ENCODE measurements at places on chromosomes 6 and 20. TPM values are rescaled to one million over a fixed set of nuclear protein-coding genes. Genes with fewer than 3 reads are reported as not detected.

GRCh38 chr6:169391473-169392071 is 137.9 kb upstream of the THBS2 start:
- no peak for DNase-seq

Gene PRSS35
- 9.3 TPM for polyA plus RNA-seq

DNA sequence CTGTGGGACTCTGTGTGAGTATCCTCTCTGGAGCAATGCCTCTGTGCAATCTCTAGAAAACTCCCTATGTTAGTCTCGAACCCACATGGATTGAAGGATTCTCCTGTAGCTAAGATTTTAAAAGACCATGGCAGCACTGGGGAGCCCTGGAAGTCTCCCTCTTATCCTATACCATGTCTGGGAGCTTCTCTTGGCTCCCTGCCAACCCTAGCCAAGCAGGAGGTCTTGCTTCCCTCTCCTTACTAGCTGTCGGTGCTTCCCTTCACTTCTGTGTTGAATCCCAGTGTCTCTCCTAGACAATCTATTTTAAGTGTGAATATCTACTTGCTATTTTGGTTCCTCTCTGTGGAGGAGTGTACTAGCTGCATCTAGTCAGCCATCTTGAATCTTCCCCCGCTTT is 118.8 kb upstream of the NRN1 start:
- DNase-seq = no peak

GRCh38 chr6:17431581-17431980 is 38.2 kb downstream of the CAP2 start:
- DNase-seq = no peak

Gene BPIFA1
- polyA plus RNA-seq = not detected

Gene TAP1
- polyA plus RNA-seq = 20.1 TPM

GRCh38 chr6:144497650-144498049 is 212.5 kb downstream of the UTRN start:
- DNase-seq = no peak

- no peak for DNase-seq
Observed at GRCh38 chr6:34247481-34248197, 1.2 kb downstream of the SMIM29 start.
